Stimulated activated memory B cell treated with anti-CD40 and anti-IgM and Interleukin-4, amounts not matched to agents 10 μg/mL and 1 μg/mL and 100 μg/mL, for 72 hours (primary cell): ENCODE measurements at places on chromosomes 2 and 18.

GRCh38 chr2:140506606-140507005 is 1624.2 kb downstream of the LRP1B start:
- no peak for ATAC-seq

DNA sequence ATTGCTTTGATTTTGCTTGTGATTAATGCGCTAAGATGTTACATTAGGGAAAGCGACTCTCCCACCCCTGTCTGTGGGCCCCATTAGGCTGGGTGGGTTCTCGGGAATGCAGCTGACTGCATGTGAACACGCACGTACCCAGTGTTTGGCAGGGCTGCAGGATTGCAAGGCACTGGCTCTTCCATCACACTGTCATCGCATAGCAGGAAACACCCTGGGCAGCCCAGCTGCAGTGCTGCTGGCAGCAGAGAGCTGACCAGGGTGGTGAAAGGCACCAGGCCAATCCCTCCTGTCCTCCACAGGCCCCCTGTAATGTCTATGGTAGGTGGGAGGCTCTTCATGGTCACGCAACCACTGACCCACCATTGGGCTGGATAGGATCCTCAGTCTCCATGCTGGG is 34.4 kb upstream of the FZD7 start:
- no peak for ATAC-seq

DNA sequence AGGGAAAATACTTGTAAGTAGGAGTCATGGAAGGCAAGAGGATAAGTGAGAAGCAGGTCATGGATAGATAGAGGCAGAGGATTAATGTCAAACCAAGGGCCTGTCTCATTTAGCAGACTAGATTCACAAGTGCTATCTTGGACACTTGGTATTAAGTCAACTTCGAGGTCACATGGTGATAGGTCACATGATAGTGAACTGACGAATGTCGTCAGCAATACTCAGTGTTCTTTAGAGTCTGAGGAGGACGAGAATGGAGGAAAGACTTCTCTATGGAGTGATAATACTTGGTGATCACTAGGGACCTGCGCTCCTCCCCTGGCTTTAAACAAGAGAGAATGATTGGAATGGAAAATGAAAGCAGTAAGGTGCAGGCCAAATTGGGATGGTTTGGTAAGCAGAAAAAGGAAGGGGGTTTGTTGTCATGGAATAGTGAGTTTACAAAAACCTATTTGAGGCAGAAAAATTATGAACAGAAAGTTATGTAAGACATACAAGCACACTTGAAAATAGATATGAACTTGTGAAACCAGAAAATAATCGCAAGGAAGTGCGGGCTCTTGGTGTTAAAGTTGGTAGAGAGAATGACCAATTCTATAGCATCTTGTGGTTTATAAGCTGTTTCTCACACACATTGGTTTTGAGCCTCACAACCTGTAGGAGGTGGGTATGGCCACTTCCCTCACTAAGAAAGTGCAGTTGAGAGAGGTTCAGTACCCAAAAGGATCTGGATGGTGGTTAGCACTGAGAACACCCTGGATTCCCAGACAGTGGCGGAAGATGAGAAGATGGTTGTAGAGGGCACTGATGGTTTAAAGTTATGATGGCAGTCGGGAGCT is 141.5 kb downstream of the WDSUB1 start:
- no peak for ATAC-seq

DNA sequence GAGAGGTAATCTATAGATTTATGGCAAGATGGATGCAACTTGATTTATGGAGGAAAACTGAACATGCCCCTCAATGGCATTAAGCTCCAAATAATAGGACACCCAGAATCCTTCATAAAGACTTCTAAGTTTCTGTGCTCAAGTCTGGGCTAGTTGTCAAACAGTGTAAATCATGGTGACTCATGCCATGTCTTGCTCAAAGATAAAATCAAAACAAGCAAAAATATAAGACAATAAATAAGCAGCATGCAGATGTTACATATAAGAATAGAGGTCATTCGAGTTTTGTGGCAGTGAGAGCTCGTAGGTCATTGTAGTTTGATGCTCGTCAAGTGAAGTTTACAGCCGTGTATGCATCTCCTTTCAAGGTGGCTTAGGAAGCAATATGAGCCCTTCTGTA is 403.2 kb downstream of the THSD7B start:
- no peak for ATAC-seq
